ENCODE measurements at places on chromosomes 7 and 10.

DNA sequence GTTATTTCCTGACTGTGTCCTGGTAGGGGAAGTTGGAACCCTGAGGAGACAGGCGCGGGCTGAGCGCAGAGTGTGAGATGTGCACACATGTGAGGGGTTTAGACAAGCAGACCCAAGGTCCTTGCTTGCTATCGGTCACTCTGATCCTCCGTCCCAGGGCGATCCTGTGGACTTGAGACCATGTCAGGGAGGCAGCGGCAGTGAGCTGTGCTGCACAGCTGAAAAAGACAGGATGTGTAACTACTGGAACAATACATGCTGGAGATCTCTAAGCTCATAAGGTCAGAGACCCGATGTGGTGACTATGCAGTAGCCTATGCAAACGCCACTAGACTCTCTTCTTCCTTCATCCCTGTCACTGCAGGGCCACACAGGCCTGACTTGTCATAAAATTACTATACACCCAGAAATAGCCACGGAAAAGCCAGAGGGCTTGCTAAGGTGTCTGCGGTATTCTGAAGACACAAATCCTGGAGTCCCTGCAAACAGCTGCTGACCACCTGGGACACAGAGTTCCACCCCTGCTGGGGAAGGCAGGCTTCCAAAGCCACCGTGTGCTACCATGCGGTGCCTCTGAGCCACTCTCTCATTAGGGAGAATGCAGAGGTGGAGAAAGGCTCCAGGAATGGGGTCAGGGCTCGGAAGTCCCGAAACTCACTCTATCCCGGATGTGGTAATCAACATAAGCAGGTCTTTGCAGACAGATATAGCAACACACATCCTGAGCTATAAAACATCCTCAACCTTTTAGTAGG is 91.1 kb upstream of the DDC start:
- no peak for DNase-seq

- DNase-seq = no peak
Observed at GRCh38 chr7:1807821-1808600, 137.9 kb downstream of the ELFN1 start.

DNA sequence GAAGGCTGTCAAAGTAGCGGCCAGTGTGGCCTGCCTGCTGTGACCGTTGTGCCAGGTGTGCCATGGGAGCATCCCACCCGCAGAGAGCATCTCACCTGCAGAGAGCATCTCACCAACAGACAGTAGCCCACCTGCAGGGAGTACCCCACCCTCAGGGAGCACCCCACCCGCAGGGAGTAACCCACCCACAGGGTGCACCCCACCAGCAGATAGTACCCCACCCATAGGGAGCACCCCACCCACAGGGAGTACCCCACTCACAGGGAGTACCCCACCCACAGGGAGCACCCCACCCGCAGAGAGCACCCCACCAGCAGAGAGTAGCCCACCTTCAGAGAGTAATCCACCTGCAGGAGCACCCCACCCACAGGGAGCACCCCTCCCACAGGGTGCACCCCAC is 476.5 kb downstream of the TCERG1L start:
- no peak for DNase-seq

DNA sequence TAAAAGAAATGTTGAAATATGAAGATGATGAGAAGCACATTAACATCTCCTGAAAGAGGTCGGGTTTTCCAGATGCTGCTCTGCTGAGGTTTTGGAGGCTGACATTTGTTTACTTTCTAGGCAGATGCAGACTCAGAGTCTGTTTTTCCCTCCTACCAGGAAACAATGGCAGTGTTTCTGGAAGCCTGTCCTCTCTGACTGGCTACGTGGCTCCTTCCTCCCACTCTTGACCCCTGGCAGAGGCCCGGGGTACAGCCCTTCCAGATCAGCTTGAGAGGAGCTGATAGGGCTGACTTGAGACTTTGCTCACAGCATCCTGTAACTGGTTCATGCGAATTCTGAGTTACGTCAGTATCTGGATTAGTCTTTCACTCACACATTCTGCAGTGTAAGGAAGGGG is 41.1 kb upstream of the IL15RA start:
- no peak for DNase-seq

Measured in nephron progenitor cell (in vitro differentiated cells).